Neural progenitor cell (in vitro differentiated cells): ENCODE measurements at places on chromosomes 3 and 15. TPM values are rescaled to one million over a fixed set of nuclear protein-coding genes. Genes with fewer than 3 reads are reported as not detected.

GRCh38 chr3:8556473-8556869, 54.8 kb downstream of the LMCD1 start:
- DNase-seq = no peak

DNA sequence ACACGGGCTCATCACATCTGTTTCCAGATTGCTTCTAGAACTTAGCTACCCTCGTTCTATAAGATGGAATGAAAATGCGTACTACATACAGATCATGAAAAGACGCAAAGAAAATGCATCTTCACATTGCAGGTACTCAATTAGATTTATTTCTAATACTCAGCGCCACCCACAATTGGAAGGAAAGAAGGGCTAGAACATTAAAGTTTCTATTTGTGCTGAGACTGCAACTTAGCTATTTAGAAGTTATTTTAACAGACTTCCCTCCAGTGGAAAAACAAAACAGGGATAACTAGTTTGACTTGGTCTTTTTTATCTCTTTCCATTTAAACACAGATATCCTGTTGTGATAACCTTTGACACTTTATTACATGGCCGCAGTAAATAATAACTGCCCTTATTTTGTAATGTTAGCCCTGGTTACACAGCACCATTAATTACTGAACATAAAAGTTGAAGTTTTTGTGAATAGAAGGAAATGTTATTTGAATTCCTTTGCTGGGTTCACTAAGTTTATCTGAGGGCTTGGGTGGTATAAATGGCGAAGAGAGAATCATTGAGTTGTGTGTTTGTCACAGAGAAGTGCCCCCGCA, 86.9 kb upstream of the SLC25A26 start:
- DNase-seq = no peak

DNA sequence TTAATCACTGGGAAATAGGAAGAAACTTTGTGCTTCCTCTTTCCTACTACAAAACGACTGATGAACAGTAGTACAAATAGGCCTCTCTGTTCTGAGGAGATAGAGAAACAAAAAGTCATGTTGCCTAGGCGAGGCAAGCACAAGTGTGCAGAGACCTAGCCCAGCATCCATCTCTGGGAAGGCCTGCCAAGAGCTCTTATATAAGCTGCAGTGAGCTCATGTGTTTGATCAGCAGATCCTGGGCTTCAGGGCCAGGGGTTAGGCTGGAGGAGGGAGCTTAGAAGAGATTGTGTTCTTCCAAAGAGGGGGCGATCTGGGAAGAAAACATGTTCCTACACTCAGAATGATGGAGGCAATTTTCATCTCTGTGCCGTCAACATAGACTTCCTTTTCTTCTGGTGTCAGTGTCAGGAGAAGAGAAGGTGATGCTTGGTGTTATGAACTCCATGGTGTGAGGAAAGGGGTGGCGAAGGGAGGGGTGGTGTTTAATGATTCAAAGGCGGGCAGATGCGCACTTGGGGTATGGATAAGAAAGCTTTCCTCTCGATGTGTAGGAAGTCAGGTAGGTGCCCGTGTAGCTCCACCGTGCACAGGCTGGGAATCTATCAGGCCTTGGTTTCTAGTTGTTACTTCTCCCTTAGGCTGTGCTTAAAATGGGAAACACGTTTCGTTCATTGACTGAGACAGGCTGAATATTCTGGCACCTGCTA, 29.5 kb upstream of the ETV5 start:
- DNase-seq = no peak

DNA sequence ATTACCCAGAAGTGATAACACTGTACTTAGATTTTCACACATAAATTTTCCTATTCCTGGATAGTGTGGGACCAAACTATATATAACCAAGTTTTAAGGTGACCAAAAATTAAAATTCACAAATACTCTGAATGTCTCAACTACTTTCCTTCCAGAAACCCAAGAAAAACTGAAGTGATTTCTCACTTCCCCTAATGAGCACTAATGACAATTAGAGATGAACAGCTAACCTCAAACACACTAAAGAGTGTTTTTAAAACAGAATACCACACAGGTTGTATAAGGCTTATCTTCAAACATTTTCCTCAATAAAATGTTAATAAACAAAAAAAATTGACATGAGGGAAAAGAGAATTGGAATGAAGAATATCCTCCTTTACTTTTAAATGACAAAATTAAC, 188.2 kb downstream of the ZBTB20 start:
- DNase-seq = no peak

- DNase-seq = no peak
These were observed 23.6 kb downstream of the ZSCAN2 start for GRCh38 chr15:84624359-84624758.

DNA sequence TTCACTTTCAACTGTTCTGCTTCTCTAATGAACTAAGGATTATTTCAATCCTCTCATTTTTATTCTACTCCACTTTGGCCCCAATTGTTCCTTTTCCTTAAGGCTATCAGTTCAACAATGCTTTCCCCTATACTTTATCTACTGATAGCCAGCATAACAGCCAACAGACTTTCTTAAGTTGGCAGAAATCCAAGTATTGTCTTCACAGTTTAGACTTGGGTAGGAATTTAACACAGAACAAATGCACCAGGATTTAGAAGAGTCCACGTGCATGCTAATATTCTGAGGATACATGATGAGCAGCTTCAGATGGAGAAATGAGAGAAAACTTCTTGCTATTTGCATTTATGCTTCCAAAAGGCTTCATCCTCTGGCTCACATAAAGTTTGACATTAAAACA, 54.8 kb downstream of the FBN1 start:
- DNase-seq = no peak

SMCO1 gene
- not detected in 2 replicates for total RNA-seq

MAPK6 gene
- total RNA-seq = 90.8 and 128 TPM in 2 replicates

- DNase-seq = no peak
These were observed 2.8 kb downstream of the VIPR1 start for GRCh38 chr3:42505128-42505848.
